ENCODE measurements at places on chromosomes 3 and 15.

GRCh38 chr15:56760186-56760585 is 26.9 kb upstream of the ZNF280D start:
- DNase-seq, result no peak
- H3K36me3 ChIP-seq, result no peaks in the 10 kb centered on the region
- peaks cover 3% of the 10 kb centered on the region for H3K4me1 ChIP-seq

GRCh38 chr3:52537165-52537620 is 788 bp downstream of the UQCC5 start:
- no peaks in the 10 kb centered on the region for H3K27me3 ChIP-seq
- H3K4me3 ChIP-seq, result peak overlapping the region; percentile 20
- peak overlapping the region; percentile 91 for H3K27ac ChIP-seq
- peaks cover 73% of the 10 kb centered on the region for H3K4me1 ChIP-seq

GRCh38 chr3:60812502-60812901 is 438.8 kb downstream of the FHIT start:
- no peak overlapping the region for H3K27ac ChIP-seq
- H3K4me3 ChIP-seq, result no peak overlapping the region
- H3K4me1 ChIP-seq, result no peaks in the 10 kb centered on the region
- H3K27me3 ChIP-seq, result no peaks in the 10 kb centered on the region
- H3K36me3 ChIP-seq, result no peaks in the 10 kb centered on the region

DNA sequence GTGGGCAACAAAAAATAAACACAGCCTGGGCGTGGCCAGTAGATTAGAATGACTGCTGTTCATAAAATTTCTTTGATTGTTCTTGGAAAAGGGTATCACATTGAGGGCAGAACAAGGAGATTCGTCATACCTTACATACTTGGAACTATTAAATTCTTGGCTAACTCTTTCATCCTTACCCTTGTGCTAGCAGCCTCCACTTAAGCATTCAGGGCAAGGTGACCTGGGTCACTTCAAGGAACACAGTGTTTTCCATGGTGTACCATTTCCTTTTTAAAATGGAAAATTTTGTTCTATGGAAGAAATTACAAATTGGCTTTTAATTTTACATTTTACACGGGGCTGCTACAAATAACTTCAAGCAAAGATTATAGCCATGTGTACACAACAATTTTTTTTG is 60.8 kb downstream of the MINDY4B start:
- no peak overlapping the region for H3K27ac ChIP-seq
- no peaks in the 10 kb centered on the region for H3K36me3 ChIP-seq
- no peaks in the 10 kb centered on the region for H3K4me1 ChIP-seq
- no peak overlapping the region for H3K4me3 ChIP-seq
- no peak for DNase-seq

DNA sequence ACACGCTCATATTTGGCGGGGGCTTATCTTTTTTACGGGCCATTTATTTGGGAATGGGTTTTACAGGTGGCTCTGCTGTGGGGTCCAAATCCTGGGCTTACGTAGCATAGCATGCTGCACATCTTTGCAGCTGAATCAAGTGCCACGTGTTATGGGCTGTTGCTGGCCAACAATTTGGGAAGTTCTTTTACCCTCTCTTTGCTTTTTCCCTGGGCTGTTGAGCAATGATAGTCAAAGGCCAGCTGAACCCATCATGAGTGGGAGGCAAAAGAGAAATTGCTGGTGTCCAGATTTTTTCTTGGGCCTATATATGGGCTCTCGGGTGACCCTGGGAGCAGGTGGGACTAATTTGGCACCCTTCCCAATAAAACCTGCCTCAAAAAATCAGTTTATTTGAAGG is 209.3 kb upstream of the SATB1 start:
- H3K27me3 ChIP-seq, result no peaks in the 10 kb centered on the region
- H3K36me3 ChIP-seq, result no peaks in the 10 kb centered on the region
- no peaks in the 10 kb centered on the region for H3K4me1 ChIP-seq
- no peak overlapping the region for H3K27ac ChIP-seq
- no peak overlapping the region for H3K4me3 ChIP-seq

DNA sequence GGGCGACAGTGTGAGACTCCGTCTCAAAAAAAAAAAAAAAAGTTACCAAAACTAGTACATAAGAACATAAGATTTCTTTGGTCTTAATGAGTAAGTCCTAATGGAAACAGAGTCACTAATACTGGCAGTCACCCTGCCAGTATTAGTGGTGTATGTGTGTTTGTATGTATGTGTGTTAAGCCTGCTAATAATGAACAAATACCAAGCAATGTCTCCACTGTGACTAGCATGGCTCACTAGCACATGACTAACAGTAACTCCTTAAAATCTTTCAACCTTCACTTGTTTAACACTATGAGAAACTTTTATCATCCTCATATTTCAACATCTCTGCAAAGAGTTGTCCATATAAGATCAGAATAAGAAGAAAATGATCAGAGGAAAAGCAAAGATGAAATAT is 231.0 kb upstream of the ATP11B start:
- no peaks in the 10 kb centered on the region for H3K4me1 ChIP-seq
- H3K27ac ChIP-seq, result no peak overlapping the region
- no peaks in the 10 kb centered on the region for H3K27me3 ChIP-seq
- H3K4me3 ChIP-seq, result no peak overlapping the region
- no peaks in the 10 kb centered on the region for H3K36me3 ChIP-seq

- H3K4me1 ChIP-seq, result no peaks in the 10 kb centered on the region
- no peaks in the 10 kb centered on the region for H3K27me3 ChIP-seq
- no peaks in the 10 kb centered on the region for H3K36me3 ChIP-seq
- no peak for DNase-seq
Observed at GRCh38 chr15:69536726-69537512, 84.3 kb downstream of the RPLP1 start.

DNA sequence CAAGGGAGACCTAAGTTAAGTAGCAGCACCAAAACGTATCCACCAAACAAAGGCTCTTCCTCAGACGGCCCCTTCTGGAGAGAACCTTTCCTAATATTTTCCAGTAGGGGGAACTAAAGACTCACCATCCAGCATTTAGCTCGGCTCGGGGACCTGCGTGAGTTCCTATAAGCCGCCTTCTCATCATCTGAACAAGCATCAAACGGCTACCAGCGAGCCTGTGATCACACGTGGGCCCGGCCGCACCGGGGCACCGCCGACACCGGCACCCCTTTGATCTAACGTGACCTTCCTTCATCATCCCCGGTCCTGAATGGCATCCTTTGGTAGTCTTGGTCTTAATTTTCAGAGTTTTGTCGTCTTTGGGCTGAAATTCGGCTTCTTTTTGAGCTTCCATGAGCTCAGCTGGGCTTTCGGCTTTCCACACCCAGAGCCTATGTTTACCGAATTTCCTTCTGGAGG is 1.4 kb upstream of the ROBO2 start:
- DNase-seq, result peak; percentile 67
- no peak overlapping the region for H3K27ac ChIP-seq
- no peak overlapping the region for H3K4me3 ChIP-seq
- H3K36me3 ChIP-seq, result no peaks in the 10 kb centered on the region
- peaks cover 30% of the 10 kb centered on the region for H3K27me3 ChIP-seq

- no peaks in the 10 kb centered on the region for H3K36me3 ChIP-seq
- H3K4me3 ChIP-seq, result no peak overlapping the region
- no peak for DNase-seq
Observed at GRCh38 chr15:83380059-83380458, 67.1 kb upstream of the SH3GL3 start.

All from adrenal gland (tissue), 19 donors.